ENCODE measurements at places on chromosomes 3 and 15.

GRCh38 chr15:42042602-42043400 is 22.0 kb upstream of the PLA2G4E start:
- DNase-seq = no peak

- DNase-seq = no peak
These were observed 21.8 kb upstream of the KCNAB1 start for GRCh38 chr3:156098437-156099035.

GRCh38 chr15:73051391-73051806 is 864 bp upstream of the NEO1 start:
- DNase-seq = no peak

GRCh38 chr3:139953131-139953910 is 18.3 kb downstream of the CLSTN2 start:
- DNase-seq = no peak

- DNase-seq = no peak
These were observed 44.5 kb downstream of the NKIRAS1 start for GRCh38 chr3:23872330-23872729.

DNA sequence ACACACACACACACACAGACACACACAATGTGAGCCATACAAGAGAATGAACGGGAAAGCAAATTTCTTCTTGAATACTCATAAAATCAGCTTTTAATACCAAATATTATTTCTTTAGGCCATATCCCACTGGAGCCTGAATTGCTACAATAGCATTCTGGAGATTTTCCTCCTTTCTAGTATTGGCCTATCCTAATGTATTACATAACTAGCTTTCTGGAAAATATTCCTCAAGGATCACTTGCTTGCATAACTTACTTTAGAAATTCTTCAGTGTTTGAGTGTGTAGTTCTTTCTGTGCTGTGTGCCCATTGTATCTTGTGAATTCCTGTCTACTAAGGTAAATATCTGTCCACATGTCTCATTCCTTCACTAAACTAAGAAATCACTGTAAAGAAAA is 351.0 kb upstream of the MCTP2 start:
- DNase-seq = no peak

- DNase-seq = peak; percentile 45
These were observed 454.6 kb downstream of the FOXP1 start for GRCh38 chr3:71128961-71129360.

DNA sequence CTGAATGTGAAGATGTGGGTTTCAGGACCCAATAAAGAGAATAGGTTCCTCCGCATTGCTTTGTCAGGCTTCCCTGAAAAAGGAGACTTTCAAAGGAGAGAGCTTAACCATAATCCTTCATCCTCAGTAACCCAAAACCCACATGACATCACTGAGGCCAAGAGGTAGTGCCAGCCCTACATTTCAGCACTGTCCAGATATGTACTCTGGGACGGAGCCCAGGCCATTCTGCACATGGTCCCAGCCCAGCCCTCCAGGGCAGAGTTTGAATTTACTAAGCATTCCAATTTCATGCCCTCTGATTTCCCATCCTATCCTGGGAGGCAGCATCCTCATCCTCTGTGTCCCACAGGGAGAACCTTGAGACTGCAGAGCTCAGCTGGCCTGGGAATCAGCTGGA is 210.5 kb downstream of the GABRB3 start:
- DNase-seq = no peak

DNA sequence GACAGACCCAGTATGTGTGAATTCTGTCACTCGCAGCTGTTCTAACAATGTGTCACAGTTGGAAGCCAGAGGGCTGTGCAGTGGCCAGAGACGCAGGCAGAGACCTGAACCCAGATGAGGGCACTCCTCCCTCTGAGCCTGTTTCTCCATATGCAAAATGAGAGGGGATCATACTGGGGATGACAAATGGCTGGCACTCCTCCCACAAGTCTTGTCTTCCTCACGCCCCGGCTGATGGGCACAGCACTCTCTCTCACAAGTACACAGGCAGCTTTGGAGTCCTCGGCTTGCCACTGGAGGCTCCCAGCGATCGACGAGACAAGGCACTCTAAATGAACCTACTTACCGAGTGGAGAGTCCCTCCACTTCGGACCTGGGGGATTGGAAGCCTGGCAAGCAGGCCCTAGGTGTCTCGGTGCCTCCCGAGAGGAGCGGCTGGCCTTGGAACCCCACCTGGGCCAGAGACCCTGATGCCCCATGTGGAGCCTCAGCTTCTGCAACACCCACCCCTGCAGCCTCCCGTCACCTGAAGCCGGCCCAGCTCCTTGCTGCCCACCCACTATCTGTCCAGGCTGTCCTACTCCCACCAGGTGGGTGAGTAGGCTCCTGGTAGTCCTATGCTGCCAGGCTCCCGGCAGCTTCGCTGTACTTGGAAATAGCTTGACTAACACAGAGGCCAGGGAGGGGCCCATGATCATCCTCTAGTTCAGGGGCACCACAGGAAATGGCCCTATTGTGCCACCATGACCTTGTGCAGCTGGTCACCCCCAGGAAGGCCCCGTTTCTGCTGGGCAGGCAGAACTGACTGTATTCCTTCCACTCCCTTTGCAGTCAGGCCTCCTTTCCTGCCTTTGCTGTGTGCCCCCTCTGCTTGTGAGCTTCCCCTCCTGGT is 65.0 kb upstream of the IQSEC1 start:
- no peak for DNase-seq

- DNase-seq = peak; percentile 18
These were observed 113.7 kb upstream of the RPL32 start for GRCh38 chr3:12954891-12955650.

GRCh38 chr3:17935222-17935621 is 192.8 kb upstream of the TBC1D5 start:
- no peak for DNase-seq

- DNase-seq = peak; percentile 29
These were observed 216.9 kb downstream of the IGSF11 start for GRCh38 chr3:118817748-118818165.

- no peak for DNase-seq
These were observed 264.7 kb downstream of the ZBBX start for GRCh38 chr3:167115331-167115934.

DNA sequence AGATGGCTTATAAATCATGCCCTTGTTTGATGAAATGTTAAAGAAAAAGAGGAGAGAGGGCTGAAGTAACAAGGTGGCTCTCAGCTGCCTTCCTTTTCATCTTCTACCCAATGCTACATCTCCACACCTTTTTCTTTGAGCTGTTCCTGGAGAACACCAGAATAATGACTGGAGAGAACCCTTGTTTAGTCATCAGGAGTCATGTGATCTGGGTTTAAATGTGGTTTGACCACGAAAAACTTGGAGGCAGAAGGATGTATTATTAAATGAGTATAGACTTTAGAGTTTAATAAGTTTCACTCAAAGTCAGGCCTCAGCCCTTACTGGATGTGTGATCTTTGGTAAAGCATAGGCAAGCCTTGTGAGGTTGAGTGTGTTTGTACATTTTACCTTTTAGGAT is 230.3 kb upstream of the TBL1XR1 start:
- DNase-seq = no peak

GRCh38 chr15:66515901-66516322 is 10.8 kb downstream of the ZWILCH start:
- DNase-seq = no peak

DNA sequence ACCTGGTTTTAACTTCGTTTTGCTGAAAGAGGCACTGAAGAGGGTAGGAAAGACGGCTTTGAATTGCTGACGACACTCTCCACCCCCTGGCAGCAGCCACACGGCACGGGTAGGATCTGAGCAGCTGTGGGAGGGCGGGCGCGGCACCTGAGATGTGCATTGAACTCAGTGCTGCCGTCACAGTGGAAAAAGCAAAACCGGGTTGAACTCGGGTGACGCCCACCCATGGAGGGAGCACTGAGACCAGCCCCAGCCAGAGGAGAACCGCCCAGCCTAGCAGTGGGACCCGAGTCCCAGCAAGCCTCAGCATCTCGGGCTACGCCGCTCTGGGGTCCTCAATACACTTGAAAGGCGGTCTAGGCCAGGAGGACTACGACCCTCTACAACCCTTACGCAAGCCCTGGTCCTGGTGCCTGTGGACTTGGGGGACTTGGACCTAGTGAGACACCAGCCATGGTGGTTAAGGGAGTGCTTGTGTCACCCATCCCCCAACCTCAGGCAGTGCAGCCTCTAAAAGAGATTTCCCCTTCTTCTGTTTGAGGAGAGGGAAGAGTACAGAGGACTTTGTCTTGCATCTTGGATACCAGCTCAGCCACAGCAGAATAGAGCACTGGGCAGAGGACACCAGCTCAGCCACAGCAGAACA is 50.0 kb upstream of the RPL35A start:
- no peak for DNase-seq

DNA sequence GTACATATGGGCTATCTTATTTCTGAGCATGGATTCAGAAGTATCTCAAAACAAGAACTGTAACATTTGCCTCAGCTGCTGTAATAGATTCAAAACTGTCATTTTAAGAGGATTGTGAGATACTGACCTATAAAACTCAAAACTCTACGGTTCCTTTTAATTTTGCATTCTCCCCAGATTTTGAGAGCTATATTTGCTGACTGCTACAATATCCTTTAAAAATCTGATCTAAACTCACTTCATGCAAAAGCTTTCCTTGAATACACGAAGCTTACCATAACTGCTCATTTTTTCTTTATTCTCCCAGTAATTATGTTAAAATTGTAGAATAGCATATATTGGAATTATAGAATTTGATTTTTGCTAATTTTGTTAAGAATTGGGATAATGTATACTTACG is 158.7 kb upstream of the ROBO1 start:
- no peak for DNase-seq

DNA sequence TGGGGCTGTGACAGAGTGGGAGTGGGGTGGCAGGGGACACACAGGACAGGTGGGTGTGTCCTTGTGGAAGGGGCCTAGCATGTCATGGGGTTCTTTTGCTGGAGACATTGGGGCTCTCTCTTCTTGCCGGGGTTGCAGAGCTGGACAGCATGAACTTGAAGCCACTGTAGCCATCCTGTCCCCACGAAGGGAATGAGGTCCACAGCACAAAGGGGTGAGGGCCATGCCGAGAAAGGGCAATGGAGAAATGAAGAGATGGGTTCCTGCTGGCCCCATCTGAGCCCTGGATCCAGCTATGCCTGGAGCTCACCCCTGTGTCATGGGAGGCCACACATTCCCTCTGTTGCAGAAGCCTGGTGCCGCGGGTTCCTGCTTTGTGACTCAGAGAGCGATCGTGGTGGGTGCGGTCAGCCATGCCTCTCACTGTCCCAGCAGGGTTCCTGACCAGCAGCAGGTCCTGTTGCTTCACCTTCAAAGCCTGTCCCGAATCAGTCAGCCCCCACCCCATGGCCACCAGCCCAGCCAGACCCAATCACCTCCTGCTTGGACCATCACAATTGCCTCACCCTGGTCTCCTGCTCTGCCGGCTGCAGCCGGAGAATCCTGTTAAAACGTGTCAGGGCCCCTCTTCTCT is 50.0 kb downstream of the DNAJB8 start:
- DNase-seq = no peak

DNA sequence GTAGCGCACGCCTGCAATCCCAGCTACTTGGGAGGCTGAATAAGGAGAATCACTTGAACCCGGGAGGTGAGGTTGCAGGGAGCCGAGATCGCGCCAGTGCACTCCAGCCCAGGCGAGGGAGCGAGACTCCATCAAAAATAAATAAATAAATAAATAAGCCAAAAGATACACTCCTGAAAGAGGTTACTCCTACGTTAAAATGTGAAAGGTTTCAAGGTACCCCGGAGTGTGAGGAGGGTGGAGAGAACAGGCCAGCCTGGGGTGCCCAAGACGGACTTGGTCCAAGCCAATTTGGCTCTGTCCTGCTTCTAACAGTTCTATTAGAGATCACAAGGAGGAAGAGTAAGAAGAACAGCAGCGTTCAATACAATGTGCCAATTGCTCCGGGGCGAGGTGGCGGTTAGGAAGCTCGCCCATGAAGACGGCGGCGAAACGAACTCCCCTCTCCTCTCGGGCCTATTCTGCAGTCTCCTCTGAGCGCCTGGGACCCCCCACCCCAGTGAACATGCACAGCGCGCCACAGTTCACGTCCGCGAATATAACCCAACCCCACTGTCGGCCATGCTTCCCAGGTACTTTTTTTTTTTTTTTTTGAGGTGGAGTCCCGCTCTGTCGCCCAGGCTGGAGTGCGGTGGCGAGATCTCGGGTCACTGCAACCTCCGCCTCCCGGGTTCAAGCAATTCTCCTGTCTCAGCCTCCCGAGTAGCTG is 942 bp downstream of the ELP6 start:
- DNase-seq = no peak

DNA sequence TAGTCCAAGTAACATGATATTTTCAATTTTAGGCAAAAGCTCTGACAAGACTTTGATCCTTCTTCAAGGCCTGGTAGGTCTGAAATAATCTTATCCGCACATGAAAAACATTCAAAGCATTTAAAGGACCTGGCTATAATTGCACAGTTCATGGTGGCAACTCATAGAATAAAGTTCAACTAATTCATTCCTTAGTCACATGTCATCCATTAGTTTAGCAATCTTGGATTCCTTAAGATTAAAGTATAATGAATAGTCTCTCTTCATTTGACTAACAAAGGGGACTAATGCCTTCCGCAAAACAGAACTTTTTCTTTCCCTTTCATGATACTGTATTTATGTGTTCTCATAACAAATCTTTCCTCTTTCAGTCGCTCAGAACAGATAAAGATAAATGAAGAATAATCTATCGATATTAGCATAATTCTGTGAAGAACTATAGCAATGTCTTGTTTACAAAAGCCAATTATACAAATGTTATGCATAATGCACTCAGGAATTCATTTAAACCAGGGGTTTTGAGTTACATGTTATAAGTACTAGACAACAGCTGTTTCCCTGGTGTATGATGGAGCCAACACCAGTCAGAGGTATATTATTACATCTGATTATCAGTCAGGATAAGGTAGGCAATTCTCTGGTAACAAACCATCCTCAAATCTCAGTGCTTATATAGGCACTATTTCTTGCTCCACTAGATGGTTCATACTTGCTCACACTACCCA is 172.5 kb downstream of the POTEB3 start:
- DNase-seq = no peak

DNA sequence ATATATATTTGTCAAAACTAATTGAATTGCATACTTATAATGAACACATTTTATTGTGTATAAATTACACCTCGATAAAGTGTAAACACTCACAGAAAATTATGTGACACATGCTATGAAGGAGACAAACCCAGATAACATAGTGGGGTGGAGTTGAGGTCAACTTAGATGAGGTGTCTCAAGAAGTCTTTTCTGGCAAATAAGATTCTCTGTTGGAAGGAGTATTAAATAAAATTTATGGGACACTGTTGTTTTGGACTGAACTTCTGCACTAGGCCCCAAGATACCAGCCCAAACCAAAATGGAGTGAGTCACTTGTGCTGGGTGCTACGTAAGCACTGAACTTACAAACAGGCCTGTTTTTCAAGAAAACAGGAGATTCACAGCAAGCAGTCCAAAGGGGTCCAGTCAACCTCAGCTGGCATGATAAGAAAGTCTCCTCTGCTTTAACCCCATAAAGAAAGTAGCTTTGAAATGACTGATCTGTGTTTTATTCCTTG is 18.7 kb downstream of the ACTC1 start:
- no peak for DNase-seq

GRCh38 chr3:123328851-123329635 is 119.8 kb downstream of the ADCY5 start:
- DNase-seq = peak; percentile 82

GRCh38 chr3:189349772-189350171 is 178.0 kb downstream of the TPRG1 start:
- DNase-seq = no peak

- peak; percentile 40 for DNase-seq
These were observed at the start of gene LRRN1 for GRCh38 chr3:3799173-3800079. Gene LRRN1, plus strand, starts transcription at chr3:3799431. Its CDS starts 45,211 bp downstream, at chr3:3844642.

- DNase-seq = no peak
These were observed 2.0 kb downstream of the MGLL start for GRCh38 chr3:127820221-127820825.

- DNase-seq = no peak
These were observed 63.9 kb upstream of the TSC22D2 start for GRCh38 chr3:150344079-150344759.

Data from activated CD4-positive, alpha-beta T cell treated with anti-CD3 and anti-CD28 coated beads, Interleukin-2, amount 50 U/mL, for 48 hours (primary cell).